ENCODE measurements at places on chromosomes 4 and X.

GRCh38 chr4:109816082-109816442, 500 bp downstream of the GAR1 start:
- peak; percentile 13 for DNase-seq

DNA sequence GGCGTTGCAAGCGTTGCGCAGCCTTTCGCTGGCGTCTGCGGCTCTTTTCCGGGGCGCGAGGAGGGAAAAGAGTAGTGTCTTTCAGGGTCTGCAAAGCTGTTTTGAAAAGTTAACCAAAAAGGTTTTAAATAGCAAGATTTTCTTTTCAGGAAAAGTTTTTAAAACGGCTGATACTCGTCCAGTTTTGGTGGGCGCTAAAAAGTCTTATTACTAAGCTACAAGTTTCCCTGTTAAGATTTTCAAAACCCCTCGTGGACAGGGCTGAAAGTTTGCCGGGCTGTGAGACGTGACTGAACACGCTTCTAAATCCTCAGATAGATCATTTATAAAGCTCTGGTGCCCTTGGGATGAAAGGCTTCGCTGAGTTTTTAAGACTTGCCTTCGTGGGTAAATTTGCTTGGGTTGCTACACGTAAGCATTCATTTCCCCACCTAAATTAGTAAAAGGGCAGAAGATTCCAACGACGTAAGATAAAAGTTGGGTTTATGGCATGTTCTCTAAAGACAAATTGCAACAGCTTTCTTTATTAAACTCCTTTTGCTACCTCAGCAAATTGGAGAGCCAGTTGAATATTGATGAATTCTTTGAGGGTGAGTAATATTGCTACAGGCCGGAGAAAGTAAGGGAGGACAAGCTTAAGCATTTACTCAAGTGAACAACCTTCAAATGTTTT, 91.5 kb downstream of the HPRT1 start:
- DNase-seq: no peak

DNA sequence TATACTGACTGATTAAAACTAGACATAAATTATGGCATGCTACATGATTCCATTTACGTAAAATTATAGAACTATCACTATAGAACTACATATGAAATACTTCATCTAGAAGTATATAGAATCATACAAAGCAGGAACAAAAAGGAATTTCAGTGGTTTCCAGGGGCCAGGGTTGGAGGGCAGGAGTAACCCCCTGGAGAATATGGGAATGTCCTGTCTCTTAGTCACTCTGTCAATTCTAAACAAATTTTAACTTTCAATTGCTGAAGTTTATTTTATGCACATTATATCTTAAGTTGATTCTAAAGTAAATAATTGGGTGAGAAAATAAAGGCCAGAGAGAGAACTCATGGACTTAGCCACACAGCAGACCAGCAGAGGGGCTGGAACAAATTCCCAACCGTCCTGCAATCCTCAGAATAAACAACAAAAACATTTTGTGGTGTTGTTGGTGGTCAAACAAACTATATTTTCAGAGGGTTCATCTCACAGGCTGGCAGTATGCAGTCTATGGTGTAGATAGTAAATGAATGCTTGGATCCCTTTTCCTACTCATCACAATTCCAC, 476.9 kb upstream of the SLIT2 start:
- DNase-seq: no peak

DNA sequence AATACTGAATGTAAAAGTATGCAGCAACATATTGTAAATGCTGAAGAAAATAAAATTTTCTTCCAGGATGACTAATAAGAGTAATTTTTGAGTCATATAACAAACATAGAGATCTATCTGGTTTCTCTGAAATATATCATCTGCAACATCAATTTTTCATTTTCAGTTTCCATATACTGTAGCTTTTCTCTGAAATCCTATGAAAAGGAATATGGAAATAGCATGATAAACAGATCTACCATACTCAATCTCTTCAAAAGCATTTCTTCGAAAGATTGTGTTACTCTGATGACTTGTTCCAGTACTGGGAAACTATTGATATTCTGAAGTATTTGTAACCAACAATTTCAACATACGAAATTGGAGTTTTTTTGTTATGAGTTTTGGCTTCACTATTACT, 1156.7 kb downstream of the FAM133A start:
- DNase-seq: no peak

GRCh38 chr4:47686294-47686872, 151.5 kb downstream of the CORIN start:
- DNase-seq: peak; percentile 39

GRCh38 chr4:139278485-139278884, 1.5 kb downstream of the MGARP start:
- no peak for DNase-seq

DNA sequence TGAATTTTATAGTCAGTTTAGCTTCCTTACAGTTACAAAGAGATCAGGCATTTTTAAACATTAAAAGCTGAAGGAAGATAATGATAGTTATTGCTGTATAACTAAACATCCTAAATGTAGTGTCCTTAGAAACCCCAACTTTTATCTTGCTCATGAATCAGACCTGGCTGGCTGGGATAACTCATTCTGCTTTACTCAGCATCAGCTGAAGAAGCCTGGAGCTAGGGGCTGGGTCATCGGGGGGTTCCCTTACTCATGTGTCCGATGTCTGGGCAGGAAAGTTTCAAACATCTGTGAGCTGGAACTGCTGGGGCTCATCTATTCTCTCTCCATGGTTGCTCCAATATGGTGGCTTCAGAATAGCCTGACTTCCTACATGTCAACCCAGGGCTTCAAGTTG, 113.9 kb downstream of the MTNR1A start:
- no peak for DNase-seq

GRCh38 chr4:64130907-64131306, 278.3 kb downstream of the TECRL start:
- no peak for DNase-seq

- no peak for DNase-seq
These were observed 76.6 kb downstream of the PTPN13 start for GRCh38 chr4:86670756-86671155.

DNA sequence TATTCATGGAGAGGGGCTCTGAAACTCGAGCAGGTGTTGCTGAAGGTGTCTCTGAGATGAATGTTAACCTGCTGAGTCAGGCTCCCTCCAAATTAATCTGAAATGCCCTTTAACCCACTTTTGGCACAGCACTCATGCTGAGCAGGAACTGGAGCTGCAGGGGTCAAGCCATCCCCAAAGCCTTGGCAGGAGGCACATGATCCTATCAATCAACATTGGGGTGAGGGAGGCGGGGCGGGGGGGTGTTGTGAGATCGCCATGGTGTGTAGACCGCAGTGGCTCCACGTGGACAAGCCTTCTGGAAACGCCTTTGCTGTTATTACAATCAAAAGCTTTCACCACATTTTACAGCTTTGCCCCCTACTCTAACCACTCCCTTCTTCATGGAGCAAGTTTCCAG, 16.5 kb downstream of the ENPP6 start:
- no peak for DNase-seq

DNA sequence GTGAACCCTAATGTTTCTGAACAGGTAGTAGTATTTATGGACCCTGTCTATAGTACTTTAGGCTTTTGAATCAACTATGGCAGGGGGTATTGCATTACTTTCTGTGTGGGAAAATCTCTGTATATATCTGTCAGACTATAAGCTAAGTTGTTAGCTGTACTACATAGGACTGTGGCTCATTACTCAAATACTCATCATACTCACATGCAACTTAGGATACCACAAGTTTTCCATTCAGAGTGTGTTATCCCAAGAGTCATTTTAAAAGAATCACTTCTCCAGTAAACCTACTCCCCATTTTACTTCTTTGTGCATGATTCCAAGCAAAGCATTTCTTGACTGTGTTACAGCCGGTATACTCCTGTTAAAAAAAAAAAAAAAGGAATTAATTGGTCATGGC, 95.6 kb downstream of the PHOX2B start:
- DNase-seq: no peak

DNA sequence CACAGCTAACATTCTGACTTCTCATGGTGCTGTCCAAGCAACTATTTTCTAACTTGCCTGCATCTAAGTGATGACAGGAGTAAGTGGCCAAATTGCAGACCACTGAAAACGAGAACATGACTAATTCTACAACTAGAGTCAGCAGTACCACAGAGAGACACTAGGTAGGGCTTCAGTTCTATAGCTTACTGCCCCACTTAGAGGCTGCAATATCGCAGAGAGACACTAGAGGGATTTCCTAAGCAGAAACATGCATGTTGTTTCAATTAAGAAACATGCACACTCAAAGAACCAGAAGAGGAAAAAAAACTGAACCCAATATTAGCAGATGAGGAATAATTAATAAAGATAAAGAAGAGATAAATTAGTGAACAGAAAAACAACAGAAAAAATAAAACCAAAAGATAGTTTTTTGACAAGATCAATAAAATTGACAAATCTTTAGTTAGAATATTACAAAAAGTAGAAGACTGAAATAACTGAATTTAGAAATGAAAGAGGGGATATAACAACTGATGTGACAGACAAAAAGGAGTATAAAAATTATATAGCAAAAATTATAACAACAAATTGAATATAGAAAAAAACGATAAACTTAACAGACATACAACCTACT, 100.8 kb downstream of the SPIN4 start:
- DNase-seq: no peak

GRCh38 chrX:107324493-107325310, 118.3 kb downstream of the DNAAF6 start:
- DNase-seq: no peak

- no peak for DNase-seq
These were observed 248.0 kb downstream of the GALNTL6 start for GRCh38 chr4:172061204-172061603.

GRCh38 chr4:185212581-185212980, 3.2 kb downstream of the SNX25 start:
- DNase-seq: no peak

DNA sequence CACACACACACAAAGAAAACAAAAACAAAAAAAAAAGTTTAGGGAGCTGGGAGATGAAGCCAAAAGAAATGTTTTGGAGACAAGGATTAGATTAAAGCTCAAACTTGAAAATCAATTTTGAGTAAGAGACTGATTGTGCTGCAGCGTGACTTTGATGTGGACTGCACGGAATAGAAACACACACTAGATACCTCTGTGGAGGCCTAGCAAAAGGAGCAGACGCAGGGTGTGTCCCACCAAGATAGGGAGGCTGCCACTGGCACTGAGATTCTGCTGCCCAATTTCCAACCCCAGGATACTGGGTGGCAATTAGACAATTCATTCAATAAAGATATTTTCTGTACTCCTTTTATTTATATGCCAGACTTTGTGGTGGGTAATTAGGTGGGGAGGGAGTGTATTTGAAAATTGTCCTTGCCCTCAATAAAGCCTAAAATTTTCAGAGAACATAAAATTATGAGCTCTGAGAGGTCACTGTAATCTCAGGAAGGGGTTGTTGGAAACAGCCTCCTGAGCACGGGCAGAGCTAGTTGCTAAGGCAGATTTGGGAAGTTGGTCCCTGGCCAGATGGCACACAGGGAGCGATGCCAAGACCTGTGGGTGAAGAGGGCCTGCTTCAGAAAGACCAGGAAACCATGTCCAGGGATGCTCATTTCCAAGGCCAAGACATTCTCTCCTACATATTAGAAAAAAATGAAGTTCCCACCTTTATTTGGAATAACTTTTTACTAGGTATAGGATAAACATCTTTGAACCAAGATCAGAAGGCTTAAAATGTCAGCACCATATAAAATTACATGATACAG, 1.9 kb upstream of the PPP3CA start:
- no peak for DNase-seq

GRCh38 chr4:140252742-140253555, 99.0 kb upstream of the MAML3 start:
- peak; percentile 25 for DNase-seq

DNA sequence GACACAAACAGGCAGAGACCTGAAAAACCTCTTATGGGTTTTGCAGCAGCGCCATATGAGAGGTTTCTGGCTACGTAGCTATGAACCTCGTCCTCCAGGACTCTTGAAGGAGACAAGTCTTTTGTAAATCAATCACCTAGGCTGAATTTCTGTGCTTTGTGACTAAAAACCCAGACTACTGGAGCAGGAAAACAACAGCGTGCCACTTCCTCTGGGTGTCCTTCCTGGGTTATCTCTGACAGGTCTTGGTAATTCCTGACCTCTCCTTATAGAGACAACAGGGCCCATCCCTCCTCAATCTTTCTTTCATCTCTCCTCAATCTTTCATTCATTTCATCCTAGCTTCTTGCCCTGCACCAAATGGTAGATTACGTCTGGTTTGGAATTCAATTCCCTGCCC, 5.7 kb downstream of the S100P start:
- no peak for DNase-seq

- no peak for DNase-seq
These were observed 66.1 kb downstream of the CCKAR start for GRCh38 chr4:26424153-26424552.

DNA sequence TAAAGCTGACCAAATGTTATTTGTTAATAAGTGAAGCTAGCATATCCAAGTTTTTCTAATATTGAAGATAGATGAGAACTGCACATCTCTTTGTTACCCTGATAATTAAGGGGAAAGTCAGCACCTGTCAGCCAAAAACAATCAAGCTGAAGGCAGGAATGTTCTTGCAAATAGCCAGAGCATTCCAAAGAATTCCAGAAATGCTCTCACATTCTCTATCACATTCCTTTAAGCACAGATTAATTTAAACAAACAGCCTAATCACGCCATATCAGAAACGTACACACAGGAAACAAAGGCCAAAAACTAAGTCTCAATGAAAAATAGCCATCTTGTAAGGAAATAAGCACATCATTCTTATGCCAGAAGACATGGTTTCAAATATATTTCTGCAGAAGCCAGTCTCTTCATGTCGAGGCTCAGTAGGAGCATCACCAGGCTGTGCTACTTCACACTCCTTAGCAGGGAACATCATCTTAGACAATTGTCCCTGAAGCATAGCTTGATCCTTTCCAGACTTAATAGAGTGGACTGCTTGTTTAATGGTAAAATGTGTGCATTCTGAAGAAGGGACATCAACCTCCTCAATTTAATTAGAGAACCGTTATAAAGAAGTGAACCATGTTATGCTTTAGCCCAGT, 252.9 kb upstream of the TTC29 start:
- no peak for DNase-seq

- DNase-seq: no peak
These were observed 513.3 kb downstream of the ANKRD50 start for GRCh38 chr4:124199185-124199584.

DNA sequence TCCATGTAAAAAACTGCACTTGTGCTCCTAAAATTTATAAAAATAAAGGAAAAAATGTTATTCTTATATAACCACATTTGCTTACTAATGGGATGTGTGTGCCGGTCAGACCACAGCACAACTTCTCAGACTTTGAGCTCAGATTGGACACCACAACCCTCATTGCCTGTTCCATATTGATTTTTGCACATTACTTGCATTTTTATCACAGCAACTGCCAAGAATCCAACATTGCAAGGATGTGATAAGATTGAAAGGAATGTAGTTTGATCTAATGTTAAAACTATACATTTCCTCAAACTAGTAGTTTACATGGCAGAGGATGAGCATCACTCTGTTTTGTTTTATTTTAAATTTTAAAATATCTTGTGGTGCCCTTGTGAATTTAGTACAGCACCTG, 227.8 kb downstream of the KDR start:
- DNase-seq: no peak

GRCh38 chrX:120274958-120275357, 24.3 kb downstream of the ZBTB33 start:
- no peak for DNase-seq

All from stimulated activated CD8-positive, alpha-beta memory T cell treated with anti-CD3 and anti-CD28 coated beads, Interleukin-2, amount 100 ng/mL, for 1 hour (primary cell).